ENCODE measurements at places on chromosomes 11 and 22.

GRCh38 chr11:32786811-32787210, 7.7 kb downstream of the CCDC73 start:
- no peak for DNase-seq

- DNase-seq = no peak
These were observed 116.4 kb downstream of the FAR1 start for GRCh38 chr11:13784855-13785254.

DNA sequence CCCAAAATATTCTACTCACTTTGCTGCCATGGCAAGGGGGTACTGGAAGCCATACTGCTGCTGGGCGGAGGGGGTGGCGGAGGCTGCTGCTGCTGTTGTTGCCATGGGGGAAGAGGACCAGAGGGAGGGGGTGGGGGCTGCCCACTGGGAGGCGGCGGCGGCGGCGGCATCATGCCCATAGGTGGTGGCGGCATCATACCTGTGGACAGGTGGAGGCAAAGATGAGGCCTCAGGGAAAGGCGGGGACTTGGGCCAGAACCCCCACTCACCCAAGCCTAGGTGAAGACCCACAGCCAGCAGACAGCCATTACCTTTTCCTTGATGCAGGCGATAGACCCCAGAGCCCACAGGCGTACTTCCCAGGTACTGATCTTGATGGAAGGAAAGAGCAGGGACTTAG, 7.1 kb upstream of the PYGM start:
- DNase-seq = no peak

DNA sequence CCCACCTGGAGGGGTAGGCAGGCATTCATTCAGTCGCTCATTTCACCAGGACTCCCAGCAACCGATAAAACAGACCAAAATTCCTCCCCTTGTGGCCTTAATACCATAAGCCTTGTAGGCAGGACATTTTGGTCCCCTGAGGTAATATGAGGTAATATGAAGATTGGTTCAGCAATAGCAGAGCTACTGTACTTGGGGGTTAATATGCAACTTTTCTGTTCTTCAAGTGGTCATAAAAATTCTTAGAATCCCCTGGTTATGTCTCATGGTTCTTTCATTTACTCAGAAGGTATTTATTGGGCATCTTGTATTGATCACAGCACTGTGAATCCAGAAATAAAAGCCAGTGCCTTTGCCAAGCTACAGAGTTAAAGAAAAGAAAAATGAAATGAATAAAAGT, 29.8 kb downstream of the SHISA8 start:
- no peak for DNase-seq

DNA sequence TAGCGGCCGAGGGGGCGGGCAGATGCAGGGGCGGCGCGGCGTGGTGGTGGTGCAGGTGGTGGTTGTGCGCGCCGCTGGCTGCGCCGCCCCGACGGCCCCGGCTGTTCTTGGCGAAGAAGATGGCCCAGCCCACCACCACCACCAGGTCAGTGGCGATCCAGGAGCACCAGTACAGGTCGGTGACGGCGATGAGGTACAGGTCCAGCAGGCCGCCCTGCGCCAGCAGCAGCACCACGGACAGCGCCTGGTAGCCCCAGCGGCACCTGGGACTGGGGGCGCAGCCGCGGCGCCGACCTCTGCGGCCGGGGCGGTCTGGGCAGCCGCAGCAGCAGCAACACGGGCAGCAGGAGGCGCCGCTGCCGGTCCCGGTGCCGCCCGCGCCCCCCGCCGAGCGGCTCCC, 879 bp downstream of the TMEM121B start:
- no peak for DNase-seq

DNA sequence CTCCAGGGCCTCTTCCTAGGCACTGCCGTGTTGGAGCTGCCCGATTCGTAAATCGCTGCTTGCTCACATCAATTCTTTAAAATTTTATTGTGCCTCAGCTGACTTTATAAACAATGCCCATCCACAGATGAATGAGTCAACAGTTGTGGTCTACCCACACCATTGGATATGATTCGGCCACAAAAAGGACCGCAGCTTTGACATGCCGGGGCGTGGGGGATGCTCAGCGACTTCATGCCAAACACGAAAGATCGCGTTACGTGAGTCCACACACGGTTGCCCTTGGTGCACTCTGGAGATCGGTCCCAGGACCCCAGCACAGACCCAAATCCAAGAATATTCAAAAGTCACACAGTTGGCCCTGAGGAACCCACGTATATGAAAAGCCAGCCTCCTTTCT, 195.7 kb downstream of the CTTN start:
- no peak for DNase-seq

DNA sequence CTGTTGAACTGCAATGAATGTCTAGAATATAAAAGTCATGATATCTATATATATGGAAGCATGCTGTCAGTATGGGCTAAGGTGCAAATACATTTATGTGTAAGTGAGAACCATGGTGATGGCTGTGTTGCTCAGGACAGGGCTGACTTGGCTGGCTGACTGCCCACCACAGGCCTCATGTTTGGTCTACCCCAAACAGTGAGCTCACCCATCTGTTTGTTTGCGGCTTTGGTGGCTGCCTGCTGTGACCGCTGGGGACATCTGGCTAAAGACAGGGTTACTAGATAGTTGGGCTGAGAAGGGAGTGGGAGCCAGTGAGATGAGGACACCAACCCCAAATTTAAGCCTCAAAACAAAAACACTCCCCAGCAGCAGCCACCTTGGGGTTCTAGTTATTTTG, 6.3 kb downstream of the CD44 start:
- DNase-seq = no peak

DNA sequence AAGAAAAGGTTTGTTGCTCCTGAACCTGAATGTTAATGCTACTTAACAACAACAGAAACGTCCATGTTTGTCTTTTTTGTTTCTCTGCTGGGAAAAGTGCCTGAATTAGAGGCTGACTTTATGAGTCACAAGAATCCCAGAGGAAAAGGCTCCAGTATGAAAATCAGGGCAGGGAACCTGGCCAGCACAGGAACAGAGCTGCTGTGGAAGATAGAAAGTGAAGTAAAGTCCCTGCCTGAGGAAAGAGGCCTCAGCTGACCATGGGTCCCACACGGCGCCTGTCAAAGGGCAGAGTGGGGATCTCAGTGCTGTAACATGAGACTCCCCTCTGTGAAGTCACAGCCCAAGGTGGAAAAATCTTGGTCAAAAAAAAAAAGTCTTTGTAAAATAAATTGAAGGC, 632.3 kb upstream of the CCDC90B start:
- DNase-seq = no peak

- no peak for DNase-seq
These were observed 22.5 kb upstream of the OR5AN1 start for GRCh38 chr11:59336176-59336575.

DNA sequence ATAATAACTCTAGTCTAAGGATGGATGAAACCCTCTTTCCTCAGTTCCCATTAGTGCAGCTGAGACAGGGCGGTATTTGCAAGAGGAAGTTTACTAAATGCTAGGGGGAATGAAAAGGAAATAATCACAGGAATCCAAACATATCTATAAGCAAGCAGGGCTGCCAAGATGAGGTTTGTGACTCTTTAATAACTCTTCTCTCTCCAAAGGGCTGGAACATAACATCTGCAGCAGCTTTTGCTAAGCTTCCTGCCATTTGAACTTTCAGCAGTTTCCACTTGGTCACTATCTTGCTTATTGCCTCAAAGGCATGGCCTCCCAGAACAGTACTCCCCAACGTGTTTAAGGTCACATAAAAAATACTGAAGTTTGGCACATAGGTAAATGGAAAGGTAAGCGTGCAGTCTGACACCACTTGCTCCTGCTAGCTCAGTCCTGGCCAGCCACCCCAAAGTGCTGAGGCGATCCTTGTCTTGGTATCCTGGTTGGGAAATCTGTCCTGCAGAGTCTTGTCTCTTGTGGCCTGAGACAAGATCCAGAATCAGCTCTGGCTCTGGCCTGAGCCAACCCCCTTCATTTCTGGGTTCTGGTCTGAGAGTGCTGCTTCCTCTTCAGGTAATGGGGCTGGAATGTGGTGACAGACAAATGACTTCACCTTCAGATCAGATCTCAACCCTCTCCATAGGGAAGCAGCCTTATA, 81.8 kb downstream of the KCNC1 start:
- no peak for DNase-seq

DNA sequence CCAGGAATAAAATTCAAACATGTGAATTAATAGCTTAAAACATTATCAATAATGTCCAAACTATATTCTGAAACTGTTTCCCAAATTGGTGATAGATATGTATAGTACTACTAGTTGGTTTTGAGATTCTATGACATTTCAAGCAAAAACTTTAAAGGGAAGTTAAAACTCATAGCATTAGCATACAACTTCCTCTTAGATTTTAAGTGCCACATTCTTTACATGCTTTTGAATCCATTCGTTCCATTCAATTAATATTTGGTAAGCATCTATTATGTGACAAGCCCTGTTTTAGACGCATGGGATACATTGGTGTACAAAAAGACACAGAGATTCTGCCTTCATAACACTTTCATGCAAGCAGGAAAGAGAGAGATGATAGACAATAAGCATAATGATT, 8.9 kb downstream of the PATL1 start:
- DNase-seq = no peak

GRCh38 chr11:72491001-72491400, 56.7 kb upstream of the CLPB start:
- DNase-seq = no peak

DNA sequence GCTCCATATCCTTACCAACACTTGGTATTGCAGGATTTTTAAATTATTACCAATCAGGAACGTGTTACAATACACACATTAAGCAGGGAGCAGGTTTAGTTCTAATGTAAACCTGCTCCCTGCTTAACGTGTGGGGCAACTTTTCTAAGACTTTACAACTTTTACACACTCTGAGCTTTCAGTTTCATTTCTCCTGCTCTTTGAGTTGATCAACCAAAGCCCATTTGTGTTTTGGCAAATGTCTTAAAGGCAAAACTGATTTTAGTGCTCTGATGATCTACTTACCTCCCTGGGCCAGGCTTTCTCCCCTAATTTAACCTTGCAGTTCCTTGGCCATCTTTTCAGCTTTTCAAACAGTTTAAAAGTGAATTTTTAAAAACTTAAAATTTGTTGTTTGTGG, 70.9 kb downstream of the ZBTB44 start:
- DNase-seq = no peak

- DNase-seq = no peak
These were observed 20.1 kb upstream of the SYTL2 start for GRCh38 chr11:85831050-85831449.

DNA sequence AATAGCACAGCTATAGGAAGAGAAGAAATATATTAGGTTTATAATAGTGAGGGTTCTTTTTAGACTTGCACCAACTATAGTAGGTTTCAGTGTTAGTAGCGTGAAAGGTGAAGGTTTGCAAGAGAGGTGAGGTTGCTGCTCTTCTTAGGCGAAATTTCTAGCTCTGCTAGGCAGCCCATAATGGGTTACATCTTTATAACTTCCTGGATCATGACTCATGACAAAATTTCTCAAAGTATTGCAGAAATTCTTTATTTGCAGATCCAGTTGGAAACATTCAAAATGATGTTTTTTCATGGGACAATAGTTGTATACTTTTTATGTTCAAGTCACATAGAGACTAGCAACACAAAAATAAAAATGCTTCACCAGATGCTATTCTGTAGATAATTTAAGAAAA, 260.0 kb downstream of the SOX6 start:
- DNase-seq = no peak

- DNase-seq = no peak
These were observed 210.0 kb downstream of the KIRREL3 start for GRCh38 chr11:126790550-126791081.

DNA sequence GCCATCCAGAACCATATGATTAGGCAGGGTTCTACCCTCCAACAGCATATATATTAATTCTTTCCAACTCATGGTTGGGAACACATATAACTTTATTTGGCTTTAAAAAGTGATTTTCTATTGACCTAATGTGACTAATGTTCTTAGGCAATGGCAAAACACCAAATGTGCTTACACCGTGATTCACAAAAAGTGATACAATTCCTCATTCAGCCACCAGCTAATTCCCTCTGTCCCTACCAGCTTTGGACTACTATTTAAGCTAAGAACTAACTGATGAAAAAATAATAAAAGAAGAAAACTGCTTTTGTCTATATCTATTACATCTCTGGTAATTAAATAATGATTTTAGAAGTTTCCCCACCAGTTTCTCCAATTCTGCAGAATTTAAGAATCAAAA, 4.7 kb downstream of the CTSC start:
- DNase-seq = no peak

GRCh38 chr11:125092669-125093068, 18.8 kb downstream of the TMEM218 start:
- DNase-seq = no peak

DNA sequence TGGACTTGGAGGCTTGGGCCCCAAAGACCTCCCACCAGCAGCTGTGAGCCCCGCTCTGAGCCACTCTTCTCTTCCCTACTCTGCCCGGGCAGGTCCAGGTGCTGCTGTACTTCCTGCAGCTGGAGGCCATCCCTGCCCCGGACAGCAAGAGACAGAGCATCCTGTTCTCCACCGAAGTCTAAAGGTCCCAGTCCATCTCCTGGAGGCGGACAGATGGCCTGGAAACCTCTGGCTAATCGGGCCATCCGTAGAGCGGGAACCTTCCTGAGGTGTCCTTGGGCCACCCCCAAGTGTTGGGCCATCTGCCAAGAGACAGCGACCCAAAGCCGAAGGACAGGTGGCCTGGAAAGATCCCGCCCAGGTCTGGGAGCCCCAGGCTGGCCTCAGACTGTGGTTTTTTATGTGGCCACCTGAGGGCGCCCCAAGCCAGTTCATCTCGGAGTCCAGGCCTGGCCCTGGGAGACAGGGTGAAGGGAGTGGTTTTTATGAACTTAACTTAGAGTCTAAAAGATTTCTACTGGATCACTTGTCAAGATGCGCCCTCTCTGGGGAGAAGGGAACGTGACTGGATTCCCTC, 135.1 kb downstream of the BCR start:
- no peak for DNase-seq

GRCh38 chr22:42720263-42721044, at the start of gene A4GALT:
Gene A4GALT (minus strand): TSS chr22:42720870. CDS start chr22:42693951, 26,919 bp downstream.
- DNase-seq = no peak

GRCh38 chr22:26199665-26200064, 30.4 kb downstream of the SEZ6L start:
- no peak for DNase-seq

GRCh38 chr11:44834846-44835245, 108.1 kb downstream of the TSPAN18 start:
- no peak for DNase-seq

- no peak for DNase-seq
These were observed 507.2 kb upstream of the ANO3 start for GRCh38 chr11:25824688-25825087.

Data from cortex of kidney (tissue), 1 donor.